ENCODE measurements at places on chromosomes 6 and 20.
A peak's percentile ranks its signal among the peaks of the same experiment; 100 is the strongest.

- no peak for DNase-seq
Measured at GRCh38 chr6:3665608-3666007, 85.9 kb downstream of the PXDC1 start.

DNA sequence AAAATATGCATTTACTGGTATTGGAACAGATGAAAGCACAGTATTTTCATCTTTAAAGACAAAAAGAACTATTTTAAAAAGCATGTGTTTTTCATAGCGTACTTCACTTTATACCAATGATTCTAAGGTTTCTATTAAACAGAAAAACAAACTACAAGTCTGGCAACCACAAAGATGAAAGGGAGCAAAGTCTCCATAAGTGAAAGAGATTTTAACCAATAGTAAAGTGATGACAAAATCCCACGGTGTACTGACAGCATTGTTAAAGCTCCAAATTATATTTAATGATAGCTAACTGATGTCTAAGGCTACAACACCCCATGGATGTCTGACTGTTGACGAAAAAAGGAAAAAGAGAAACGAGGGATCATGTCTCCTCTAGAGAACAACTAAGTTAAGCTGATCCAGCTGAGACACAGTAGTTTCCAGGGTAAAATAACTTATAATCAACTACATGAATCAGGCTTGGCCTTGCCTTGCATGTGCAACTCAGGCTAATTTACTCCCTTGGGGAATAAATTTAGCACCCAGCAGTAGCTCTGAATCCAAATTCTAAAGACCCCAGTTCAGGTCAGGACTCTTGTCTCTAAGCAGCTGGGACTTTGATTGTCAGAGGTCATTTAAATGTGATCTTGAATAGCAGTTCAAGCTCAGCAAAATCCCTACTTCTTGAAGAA, 56.0 kb upstream of the TAB2 start:
- no peak for DNase-seq

DNA sequence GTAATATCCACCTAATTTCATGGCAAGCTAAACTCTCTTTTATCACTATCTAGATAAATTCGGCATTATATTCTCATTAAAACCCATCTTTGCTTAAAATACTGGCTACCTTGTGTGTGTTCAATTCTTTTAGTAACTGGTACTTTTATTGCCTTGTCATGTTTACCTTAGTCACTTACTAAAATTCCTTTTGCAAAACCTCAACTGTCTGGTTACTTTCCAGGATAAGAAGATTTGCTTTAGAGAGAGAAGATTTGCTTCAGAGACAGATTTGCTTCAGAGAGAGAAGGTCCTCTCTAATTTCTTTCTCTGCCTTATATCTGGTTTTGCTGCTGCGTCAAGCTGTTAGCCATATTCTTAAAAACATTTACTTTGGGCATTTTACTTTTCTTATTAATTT, 151.5 kb upstream of the MLIP start:
- peak; percentile 53 for DNase-seq

GRCh38 chr6:126682440-126682839, 342.5 kb downstream of the CENPW start:
- no peak for DNase-seq

DNA sequence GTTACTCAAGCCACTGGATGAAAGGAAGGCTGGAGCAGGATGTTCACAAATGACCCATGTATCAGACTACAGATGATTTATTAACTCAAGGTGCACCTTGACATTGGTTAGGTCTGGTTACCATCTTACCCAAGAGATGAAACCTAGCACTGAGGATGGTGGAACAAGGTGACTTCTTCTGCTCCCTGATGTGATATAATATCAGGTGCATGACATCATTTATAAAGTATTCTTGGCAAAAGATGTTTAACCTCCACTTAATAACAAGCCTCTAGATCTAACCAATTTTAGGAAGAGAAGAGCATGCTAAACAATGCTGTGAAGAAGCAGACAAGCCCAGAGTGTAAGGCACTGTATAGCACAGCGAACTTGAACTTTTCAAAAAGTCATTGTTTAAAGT, 100.9 kb downstream of the FYN start:
- DNase-seq = no peak

GRCh38 chr6:121971931-121972335, 427.5 kb upstream of the HSF2 start:
- peak; percentile 40 for DNase-seq

GRCh38 chr6:37324131-37325033, 29.4 kb upstream of the RNF8 start:
- peak; percentile 81 for DNase-seq

DNA sequence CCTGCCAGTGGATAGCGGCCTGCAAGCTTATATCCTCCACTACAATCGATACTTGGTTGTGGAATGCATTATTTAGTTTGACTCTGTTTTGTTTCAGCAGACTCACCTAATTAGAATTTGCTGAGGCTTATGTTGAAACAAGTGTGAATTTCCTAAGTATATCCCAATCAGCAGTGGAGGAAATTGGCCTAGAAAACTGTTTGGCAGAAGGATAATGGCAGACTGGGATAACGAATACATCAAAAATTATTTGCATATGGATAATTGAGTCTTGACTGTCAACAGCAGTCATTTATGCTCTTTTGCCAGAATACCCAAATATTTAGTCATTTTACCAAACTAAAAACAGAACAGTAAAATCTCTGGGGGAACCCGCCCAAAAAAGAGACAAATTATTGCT, 261.0 kb downstream of the DOK5 start:
- DNase-seq = no peak

GRCh38 chr20:57409672-57410397, 18.6 kb downstream of the RBM38 start:
- no peak for DNase-seq

GRCh38 chr6:38169221-38169976, 349.9 kb downstream of the ZFAND3 start:
- no peak for DNase-seq

DNA sequence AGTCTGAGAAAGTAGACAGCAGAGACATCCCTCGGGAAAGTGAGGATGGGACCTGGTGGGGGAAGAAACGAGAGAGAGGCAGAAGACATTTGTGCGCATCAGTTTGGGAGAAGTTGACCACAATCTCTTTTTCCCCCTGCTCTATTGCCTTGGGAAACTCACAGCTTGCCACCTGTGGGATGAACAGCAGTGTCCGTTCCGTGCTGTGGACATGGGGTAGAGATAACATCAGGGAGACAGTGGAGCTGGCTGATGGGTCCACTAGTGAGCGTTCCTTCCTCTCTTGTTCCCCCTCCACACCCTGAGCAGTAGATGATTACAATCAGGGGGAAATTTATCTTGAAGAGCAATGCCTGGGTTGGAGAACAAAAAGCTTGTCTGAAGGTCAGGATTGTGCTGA, 21.8 kb upstream of the RNF182 start:
- DNase-seq = no peak

GRCh38 chr6:15477746-15478145, 185.1 kb downstream of the DTNBP1 start:
- peak; percentile 46 for DNase-seq

DNA sequence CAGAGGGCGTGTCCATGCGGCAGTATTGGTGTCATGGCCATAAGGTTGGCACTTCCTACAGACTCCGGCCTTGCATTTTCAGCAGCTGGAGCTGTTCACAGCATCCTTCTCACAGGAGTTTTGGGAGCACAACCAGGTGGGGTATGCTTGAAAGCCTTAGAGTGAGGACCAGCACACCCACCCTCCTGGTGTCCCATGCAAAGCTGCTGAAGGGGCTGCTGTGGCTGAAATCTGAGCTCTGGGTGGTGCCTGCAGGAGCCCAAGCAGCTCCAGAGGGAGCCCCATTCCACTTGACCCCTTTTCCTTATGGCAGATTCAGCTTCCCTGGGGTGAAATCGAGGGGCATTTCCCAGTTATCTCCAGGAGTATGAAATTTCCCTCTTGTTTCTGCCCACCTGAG, 74.0 kb upstream of the BHLHE23 start:
- no peak for DNase-seq
